ENCODE measurements at places on chromosomes 11 and 22. TPM values are rescaled to one million over a fixed set of nuclear protein-coding genes. Genes with fewer than 3 reads are reported as not detected.

OR5A1 gene
- not detected for total RNA-seq

BLID gene
- 1.2 TPM for total RNA-seq

FAM111B gene
- 6.8 TPM for total RNA-seq

FUT4 gene
- total RNA-seq, result 12.9 TPM

SCGB1A1 gene
- not detected for total RNA-seq

MRPL17 gene
- 41.6 TPM for total RNA-seq

DNA sequence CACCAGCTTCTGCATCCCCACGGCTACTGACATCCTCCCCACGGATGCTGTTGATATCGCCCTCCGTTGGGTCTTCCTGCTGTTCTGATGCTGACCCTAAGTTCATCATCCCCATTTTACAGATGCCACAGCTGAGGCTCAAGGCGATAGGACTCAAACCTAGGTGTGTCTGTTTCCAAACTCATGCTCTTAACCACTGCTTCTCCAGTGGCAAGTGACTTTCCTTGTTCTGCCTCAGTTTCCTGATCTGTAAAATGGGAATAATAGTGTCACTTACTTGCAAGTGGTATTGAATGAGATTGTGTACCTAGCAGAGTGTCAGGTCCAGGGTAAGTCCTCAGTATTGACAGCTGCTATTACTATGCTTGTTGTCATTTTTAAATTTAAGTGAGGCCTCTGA is 14.4 kb upstream of the SLC22A6 start:
- no peak for DNase-seq
- H3K27me3 ChIP-seq, result peaks cover 17% of the 10 kb centered on the region
- no peak overlapping the region for H3K4me3 ChIP-seq
- no peak overlapping the region for H3K27ac ChIP-seq

DNA sequence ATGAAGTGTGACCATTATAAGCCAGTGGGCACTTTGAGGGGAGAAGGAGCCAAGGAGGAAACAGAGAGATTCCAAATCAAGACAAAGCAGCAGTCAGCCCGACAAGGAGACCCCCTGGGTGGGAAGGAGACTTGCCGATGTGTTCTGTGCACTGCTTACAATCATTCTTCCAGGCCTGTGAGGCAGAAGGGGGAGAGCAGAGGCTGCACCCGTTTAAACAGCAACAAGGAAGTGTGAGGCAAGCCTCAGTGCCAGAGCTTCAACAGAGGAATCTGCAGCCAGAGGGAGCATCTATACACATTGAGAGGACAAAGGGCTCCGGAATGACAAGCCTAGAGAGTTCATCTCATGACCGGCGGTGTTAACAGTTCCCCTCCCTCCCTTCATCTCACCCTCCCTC is 121.1 kb downstream of the NXPE2 start:
- DNase-seq, result no peak
- no peaks in the 10 kb centered on the region for H3K36me3 ChIP-seq
- peaks cover 38% of the 10 kb centered on the region for H3K27me3 ChIP-seq
- no peak overlapping the region for H3K27ac ChIP-seq

DNA sequence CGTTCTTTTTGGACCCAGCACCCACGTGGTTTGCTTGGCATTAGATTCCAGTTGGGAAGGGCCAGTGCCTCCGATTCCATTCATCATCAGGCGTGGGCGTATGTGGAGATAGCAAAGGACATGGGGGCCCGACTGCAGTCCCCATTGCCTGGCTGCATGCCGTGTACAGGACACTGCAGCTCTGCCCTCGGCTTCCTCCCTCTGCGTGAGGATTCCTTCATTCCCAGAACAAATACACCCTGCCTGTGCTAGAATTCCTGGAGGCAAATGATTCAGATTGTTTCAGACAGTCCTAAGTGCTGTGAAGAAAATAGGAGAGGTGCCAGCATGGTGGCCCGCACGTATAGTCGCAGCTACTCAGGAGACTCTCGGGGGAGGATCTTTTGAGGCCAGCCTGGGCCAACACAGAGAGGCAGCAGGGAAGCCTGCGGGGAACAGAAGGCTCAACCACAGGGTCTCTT is 15.4 kb downstream of the DERL3 start:
- peak overlapping the region; percentile 37 for H3K27ac ChIP-seq
- no peak overlapping the region for H3K4me3 ChIP-seq
- peaks cover 20% of the 10 kb centered on the region for H3K4me1 ChIP-seq
- DNase-seq, result no peak

GRCh38 chr11:102347462-102348370 is 702 bp downstream of the BIRC2 start:
- H3K36me3 ChIP-seq, result peaks cover 7% of the 10 kb centered on the region
- H3K4me1 ChIP-seq, result peaks cover 24% of the 10 kb centered on the region
- DNase-seq, result no peak
- peak overlapping the region; percentile 96 for H3K4me3 ChIP-seq
- peak overlapping the region; percentile 99 for H3K27ac ChIP-seq

- no peak overlapping the region for H3K27ac ChIP-seq
- no peaks in the 10 kb centered on the region for H3K36me3 ChIP-seq
- no peaks in the 10 kb centered on the region for H3K4me1 ChIP-seq
- DNase-seq, result no peak
- peaks cover 7% of the 10 kb centered on the region for H3K27me3 ChIP-seq
These were observed 65.4 kb upstream of the TSPAN18 start for GRCh38 chr11:44661311-44661717.

- H3K27me3 ChIP-seq, result no peaks in the 10 kb centered on the region
- no peak overlapping the region for H3K4me3 ChIP-seq
- H3K4me1 ChIP-seq, result peaks cover 28% of the 10 kb centered on the region
- H3K36me3 ChIP-seq, result no peaks in the 10 kb centered on the region
- no peak for DNase-seq
These were observed 229.0 kb downstream of the BLID start for GRCh38 chr11:121886996-121887395.

DNA sequence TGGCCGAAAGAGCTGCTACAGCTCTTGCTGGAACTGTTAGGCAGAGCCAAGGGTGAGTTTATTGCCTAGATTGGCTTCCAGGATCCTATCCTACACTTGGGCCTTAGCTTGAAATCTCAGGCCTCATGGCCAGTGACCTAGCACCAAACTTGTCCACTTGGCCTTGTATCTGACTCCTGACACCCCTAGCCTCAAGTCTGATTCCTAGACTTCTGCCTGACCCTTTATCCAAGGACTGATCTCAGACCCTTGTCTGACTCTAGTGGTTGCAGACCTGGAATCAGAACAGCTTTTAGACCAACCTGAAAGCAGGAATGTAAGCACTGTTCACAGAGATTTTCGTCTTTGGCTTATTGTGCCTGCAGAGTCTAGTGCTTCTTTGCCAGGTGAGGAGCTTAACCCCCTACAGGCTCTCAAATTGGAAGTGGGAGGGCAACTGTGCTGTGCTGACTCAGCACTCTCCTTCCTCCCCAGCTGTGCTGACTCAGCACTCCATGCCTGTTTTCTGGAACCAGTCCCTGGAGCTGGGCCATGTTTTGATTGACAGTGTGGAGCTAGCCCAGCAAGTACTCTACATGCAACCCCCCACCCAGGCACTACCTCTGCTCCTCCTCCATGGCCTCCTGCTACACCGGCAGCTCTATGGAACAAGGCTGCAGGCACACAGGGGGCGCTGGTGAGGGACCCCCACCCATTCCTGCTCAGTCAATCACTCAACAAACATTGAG is 35.1 kb downstream of the RRP8 start:
- no peak overlapping the region for H3K4me3 ChIP-seq
- no peaks in the 10 kb centered on the region for H3K27me3 ChIP-seq
- no peak for DNase-seq
- H3K27ac ChIP-seq, result peak overlapping the region; percentile 45
- no peaks in the 10 kb centered on the region for H3K4me1 ChIP-seq

GRCh38 chr11:126135235-126136176 is 72.8 kb upstream of the CDON start:
- no peaks in the 10 kb centered on the region for H3K27me3 ChIP-seq

DNA sequence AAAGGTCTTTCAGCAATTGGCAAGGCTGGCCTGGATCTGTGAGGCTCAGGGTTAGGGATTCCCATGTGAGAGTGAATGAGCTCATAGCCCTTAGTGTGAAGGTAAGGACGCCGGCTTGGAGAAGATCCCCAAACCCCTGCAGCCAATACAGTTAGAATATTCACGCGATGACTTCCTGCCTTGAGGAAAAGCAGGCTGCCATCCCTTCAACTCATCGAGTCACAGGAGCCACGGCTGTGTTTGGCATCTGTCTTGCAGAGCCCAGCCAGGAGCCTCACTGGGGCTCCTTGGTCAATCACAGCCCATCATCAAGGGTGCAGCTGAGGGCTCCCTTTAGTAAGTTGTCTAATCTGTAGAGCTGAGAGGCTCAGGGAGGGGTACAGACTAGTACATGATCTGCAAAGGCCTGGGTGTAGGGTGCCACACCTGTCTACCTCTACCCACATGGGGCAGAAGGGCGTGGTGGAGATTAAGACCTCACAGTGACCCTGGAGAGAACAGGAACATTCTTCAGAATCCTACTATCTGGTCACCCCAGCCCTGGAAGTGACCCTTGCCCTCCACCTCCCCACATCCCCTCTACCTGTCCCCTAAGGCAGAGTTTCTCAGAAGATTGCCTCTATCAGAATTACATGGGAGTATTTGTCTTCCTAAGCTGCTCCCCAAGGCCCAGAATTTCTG is 18.5 kb downstream of the IL10RA start:
- H3K27ac ChIP-seq, result no peak overlapping the region
- H3K4me3 ChIP-seq, result no peak overlapping the region
- peaks cover 44% of the 10 kb centered on the region for H3K27me3 ChIP-seq
- H3K4me1 ChIP-seq, result peaks cover 12% of the 10 kb centered on the region

DNA sequence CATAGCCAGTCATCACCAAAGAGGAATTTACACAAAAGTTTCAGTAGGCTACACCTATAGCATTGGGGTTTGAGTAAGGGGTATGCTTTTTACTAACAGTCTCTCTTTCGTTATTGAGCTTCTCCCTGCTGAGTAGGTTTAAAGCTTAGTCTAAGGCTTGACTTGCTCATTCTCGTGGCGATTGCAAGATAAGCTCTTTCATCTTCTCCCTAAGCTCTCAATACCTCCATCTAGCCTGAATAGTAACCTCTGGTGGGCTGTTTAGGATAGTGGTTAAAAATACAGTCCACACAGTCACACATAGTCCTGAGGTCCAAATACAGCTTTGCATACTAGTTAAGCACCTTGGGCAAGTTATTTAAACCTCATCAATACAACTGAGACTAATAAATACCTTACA is 65.6 kb downstream of the IMMP1L start:
- H3K4me1 ChIP-seq, result no peaks in the 10 kb centered on the region
- DNase-seq, result no peak
- no peak overlapping the region for H3K27ac ChIP-seq
- H3K4me3 ChIP-seq, result no peak overlapping the region

- peaks cover 21% of the 10 kb centered on the region for H3K4me1 ChIP-seq
- peak overlapping the region; percentile 4 for H3K27ac ChIP-seq
- DNase-seq, result no peak
- H3K4me3 ChIP-seq, result no peak overlapping the region
- peaks cover 19% of the 10 kb centered on the region for H3K27me3 ChIP-seq
- no peaks in the 10 kb centered on the region for H3K36me3 ChIP-seq
These were observed 23.6 kb upstream of the ETS1 start for GRCh38 chr11:128610721-128611617.

- H3K4me1 ChIP-seq, result peaks cover 27% of the 10 kb centered on the region
- peaks cover 17% of the 10 kb centered on the region for H3K36me3 ChIP-seq
- H3K4me3 ChIP-seq, result no peak overlapping the region
- no peak overlapping the region for H3K27ac ChIP-seq
- H3K27me3 ChIP-seq, result no peaks in the 10 kb centered on the region
- DNase-seq, result no peak
These were observed 3.5 kb upstream of the PIK3C2A start for GRCh38 chr11:17211286-17211685.

DNA sequence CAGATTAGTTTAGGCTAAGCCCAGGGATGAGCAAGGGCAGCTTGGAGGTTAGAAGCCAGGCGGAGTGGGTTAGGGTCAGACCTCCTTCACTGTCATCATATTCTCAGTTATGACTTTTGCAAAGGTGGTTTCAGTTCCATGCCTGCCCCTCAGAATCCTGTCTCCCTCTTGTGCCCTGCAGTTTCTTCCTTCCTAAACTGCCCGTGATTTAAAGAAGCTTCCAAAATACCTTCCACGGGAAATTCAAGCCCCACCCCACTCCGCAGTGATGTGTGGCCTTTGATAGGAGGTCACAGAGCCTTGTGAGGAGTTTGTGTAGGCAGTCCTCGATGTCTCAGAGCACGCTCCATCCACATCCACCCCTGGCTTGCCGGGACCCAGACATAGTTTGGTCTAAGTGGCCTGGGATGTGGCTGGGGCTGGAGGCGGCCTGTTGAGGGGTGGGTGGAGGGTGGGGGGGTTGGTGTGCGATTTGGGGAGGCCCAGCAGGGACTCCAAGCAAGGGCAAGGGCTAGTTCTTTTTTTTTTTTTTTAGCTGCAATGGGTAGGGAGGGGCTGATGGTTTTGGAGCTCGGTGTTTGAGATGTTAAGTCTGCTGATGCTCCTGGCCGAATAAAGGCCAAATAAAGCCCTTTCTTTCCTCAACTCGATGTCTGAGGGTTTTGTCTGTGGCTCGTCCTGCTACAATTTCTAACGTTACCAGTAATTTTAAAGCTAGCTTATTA is 1.6 kb upstream of the IFITM1 start:
- no peak for DNase-seq
- peaks cover 71% of the 10 kb centered on the region for H3K4me1 ChIP-seq
- H3K4me3 ChIP-seq, result peak overlapping the region; percentile 86
- no peaks in the 10 kb centered on the region for H3K36me3 ChIP-seq

GRCh38 chr22:22669093-22669492 is 24.7 kb downstream of the GGTLC2 start:
- no peak overlapping the region for H3K4me3 ChIP-seq
- H3K36me3 ChIP-seq, result no peaks in the 10 kb centered on the region
- no peak overlapping the region for H3K27ac ChIP-seq
- no peak for DNase-seq

GRCh38 chr11:28461338-28461737 is 353.1 kb downstream of the METTL15 start:
- no peak for DNase-seq
- no peak overlapping the region for H3K4me3 ChIP-seq
- H3K27ac ChIP-seq, result no peak overlapping the region
- no peaks in the 10 kb centered on the region for H3K27me3 ChIP-seq
- peaks cover 4% of the 10 kb centered on the region for H3K4me1 ChIP-seq

DNA sequence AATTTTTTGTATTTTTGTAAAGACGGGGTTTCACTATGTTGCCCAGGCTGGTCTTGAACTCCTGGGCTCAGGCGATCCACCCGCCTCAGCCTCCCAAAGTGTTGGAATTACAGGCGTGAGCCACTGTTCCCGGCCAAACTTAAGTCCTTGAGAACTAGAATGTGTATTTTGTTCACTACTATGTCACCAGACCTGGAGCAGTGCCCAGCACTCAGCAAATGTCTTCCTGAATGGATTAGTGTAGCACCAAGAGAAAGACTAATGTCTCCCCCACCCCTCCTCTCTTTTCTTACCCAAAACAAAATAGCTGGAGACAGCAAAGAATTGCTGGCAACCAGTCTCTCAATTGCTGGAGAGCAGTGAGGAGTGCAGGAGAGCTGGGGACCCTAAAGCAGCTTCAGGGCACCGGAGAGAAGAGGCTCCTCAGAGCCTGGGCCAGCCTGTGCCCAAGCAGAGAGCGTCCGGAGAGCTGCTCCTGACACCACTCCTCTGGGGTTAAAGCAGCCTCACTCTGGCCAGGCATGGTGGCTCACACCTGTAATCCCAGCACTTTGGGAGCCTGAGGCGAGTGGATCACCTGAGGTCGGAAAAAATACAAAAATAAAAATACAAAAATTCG is 14.9 kb downstream of the SLC25A18 start:
- H3K4me3 ChIP-seq, result no peak overlapping the region
- no peaks in the 10 kb centered on the region for H3K27me3 ChIP-seq
- peak overlapping the region; percentile 34 for H3K27ac ChIP-seq

- H3K4me1 ChIP-seq, result peaks cover 12% of the 10 kb centered on the region
- peaks cover 87% of the 10 kb centered on the region for H3K27me3 ChIP-seq
- peak overlapping the region; percentile 59 for H3K4me3 ChIP-seq
- no peaks in the 10 kb centered on the region for H3K36me3 ChIP-seq
These were observed 27.5 kb upstream of the FBXO3 start for GRCh38 chr11:33801821-33802193.

- no peak for DNase-seq
- no peaks in the 10 kb centered on the region for H3K36me3 ChIP-seq
- H3K27me3 ChIP-seq, result no peaks in the 10 kb centered on the region
These were observed 23.9 kb upstream of the LYVE1 start for GRCh38 chr11:10592331-10592730.

Measured in mesothelial cell of epicardium (in vitro differentiated cells).